ENCODE measurements at places on chromosomes 12 and 14.

- no peak for DNase-seq
These were observed 2.8 kb downstream of the RXYLT1 start for GRCh38 chr12:63782466-63782865.

- no peak for DNase-seq
These were observed 46.5 kb upstream of the ABCC9 start for GRCh38 chr12:21987755-21988154.

DNA sequence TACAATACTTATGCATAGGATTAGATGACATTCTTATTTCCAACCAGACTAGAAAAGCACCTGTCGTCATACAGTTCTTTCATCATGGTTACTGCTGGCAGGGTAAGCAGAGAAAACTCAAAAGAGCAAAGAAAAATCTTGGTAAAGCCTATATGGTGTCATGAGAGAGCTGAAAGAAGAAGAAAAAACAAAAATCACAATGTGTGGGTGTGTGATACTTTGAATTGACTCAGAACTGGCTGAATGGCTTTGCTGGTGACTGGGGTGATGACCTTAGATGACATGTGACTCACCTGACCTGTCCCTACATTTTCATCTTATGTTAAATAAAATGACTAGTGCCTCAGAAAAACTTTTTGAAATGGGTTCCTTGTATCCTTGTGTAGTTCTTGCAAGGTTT, 278.1 kb upstream of the LMO3 start:
- DNase-seq = no peak

DNA sequence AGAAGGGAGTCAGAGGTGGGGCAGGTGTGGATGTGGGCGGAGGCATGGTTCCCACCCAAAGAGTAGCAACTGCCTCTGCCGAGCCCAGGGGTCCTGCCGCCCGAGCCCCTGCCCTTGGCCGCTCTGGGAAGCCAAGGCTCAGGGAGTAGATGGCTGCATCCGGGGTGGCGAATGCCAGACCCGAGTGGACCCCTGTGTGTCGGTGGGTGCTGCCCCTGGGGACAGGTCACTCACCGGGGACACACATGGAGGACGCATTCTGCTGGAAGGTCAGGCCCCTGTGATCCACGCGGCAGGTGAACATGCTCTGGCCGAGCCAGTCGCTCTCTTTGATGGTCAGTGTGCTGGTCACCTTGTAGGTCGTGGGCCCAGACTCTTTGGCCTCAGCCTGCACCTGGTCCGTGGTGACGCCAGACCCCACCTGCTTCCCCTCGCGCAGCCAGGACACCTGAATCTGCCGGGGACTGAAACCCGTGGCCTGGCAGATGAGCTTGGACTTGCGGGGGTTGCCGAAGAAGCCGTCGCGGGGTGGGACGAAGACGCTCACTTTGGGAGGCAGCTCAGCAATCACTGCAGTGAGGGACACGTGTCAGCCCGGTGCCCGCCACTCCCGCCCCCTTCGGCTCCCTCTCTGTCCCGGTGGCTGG, 329.0 kb downstream of the TMEM121 start:
- no peak for DNase-seq

GRCh38 chr14:23696701-23697239, 60.6 kb downstream of the DHRS2 start:
- DNase-seq = no peak

DNA sequence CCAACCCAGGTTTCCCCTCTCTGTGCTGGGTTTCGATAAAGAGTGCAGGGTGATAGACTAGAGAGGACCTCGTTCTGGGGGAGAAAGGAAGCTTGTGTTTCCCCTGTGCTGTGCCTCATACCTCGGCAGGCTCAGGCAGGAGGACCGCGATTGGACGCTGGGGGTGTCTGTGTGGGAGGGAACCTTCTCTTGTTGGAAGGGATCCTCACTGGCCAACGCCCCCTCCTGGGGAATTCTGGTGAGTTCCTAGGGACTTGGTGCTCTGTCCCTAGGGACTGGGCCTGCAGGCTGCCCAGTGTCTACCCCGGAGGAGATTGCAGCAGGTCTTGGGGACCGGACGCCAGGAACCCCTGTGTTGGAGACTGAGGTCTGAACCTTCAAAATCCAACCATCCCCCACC, 157.4 kb upstream of the PRMT8 start:
- no peak for DNase-seq

DNA sequence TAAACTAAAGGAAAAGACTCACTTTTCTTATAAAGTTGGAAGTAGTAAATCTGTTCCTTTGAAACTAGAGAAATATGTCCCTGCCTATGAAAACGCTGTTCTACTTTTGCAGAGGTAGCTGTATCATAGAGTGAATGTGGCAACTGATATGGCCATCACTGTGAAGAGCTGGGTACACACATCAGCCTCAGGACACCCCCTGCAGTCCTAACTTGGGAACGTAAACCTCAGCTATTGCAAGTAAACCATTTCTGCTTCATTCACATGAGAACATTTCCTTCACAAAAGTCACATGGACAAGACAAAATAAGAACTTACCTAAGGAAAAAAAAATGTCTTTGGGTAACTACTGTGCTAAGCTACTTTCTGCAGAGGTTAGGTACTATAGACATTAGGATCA, 233.3 kb upstream of the PPFIA2 start:
- peak; percentile 40 for DNase-seq

DNA sequence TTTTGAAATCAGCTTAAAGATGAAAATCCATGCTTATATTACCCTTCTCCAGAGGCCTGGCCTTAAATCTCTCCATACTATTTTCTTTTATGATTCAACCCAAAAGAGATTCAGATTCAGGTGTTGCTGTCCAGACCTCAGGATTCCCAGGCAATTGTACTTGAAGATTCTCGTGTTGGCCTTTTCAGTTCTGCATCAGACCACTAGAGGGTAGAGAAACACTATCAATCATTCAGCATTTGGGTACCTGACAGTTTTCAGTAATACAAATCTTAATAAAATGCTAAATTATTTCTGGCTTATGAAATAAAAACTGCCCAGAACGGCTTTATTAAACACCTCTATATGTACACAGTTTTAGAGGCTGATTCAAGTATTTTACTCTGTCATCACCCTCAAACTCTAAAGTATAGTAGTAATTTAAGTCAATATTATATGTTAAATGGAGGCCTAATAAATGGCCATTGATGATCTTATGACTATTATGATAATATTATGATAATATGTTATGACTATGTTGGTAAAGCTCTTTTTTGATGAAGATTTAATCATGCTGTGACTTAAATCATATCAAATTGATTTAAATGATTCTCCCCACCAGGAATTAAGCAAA, 301.1 kb downstream of the DUSP6 start:
- peak; percentile 74 for DNase-seq

DNA sequence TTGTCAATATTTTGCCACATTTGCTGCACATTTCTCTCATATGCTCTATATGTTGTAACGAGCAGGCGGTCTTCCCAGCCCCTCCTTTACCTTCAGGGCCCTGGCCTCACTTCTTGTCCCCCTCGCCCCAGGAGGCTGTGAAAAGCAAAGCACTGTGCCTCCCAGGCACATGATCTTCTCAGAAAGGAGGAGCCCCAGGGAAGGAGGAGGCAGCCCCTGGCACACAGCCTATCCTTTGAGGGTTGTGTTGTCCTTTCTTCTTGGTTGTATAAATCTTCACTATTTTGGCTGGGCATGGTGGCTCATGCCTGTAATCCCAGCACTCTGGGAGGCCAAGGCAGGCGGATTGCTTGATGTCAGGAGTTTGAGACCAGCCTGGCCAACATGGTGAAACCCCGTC, 77.0 kb downstream of the PPP2R5C start:
- no peak for DNase-seq

- DNase-seq = no peak
These were observed 11.3 kb upstream of the SYT1 start for GRCh38 chr12:78853231-78853630.

DNA sequence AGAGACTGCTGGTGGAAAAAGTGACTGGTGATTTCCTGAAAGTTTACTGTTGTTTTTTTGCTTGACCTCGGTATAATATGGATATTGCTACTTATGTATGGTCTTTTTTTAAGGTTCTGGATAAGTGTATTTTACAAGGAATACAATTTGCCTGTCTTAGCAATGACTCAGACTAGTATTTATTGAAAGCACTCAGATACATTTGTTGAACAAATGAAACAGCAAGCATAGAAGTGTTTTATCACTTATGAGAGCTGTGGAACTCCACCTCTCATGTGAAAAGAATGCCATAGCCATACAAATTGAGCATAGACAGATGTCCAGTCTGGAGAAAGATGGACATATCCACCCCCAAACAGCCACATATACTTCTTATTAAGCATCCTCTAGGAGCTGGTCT, 340.4 kb upstream of the FBXO33 start:
- no peak for DNase-seq

DNA sequence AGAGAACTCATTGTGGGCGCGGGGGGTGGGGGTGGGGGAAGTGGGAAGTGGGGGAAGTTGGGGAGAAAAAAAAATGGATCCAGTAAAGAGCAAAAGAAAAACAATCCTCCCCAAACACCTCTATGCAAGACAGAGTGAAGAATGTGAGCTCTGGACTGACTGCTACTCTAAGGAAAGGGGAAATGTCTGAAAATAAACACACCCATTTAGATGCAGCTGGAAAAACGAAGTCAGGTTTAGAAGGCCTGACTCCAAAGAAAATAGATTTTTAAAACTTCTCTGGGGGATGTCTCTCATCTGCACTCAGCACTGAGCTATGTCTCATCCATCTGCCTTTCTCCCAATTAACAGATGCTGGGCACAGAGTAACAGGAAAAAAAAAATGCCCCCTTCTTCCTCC, 904.4 kb downstream of the GALC start:
- no peak for DNase-seq

DNA sequence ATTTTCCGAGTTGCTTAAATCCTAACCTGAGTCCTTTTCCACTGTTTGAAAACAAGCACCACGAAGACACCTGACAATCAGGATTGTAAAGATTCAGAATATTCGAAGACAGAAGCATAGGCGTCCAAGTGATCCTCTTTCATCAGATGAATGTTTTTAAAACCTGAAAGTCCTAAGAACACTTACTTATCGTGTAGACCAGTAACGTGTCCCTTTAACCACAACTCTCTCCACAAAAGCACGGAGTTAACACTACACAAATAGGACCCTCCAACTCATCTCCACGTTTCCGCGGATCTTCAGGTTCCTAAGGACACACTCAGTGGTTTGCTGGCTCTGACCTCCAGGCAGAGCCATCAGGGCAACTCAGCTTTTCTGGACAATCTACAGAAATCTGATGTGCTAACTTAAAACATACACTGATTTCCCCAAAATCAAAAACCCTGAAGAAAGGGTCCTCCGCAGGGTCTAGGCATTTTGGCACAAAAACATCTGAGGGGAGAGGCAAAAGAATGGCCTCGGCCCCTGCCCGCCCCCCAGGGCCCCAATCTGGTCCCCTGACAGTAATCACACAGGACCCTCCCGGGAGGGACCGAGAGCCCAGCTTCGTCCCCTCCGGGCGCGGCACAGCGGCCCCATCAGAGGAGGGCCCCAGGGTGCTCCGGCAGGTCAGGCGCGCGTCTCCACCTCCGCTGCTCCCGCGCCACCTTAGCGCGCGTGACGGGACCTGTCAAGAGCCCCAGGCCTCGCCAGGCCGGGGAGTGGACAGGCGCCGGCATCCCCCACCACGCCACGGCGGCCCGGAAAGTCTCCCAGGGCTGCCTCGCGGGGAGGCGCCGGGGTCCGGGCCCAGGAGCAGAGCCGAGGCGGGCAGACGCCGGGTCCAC, 925 bp downstream of the DICER1 start:
- DNase-seq = peak; percentile 36

- no peak for DNase-seq
These were observed 322.7 kb downstream of the SOX5 start for GRCh38 chr12:23626791-23627190.

DNA sequence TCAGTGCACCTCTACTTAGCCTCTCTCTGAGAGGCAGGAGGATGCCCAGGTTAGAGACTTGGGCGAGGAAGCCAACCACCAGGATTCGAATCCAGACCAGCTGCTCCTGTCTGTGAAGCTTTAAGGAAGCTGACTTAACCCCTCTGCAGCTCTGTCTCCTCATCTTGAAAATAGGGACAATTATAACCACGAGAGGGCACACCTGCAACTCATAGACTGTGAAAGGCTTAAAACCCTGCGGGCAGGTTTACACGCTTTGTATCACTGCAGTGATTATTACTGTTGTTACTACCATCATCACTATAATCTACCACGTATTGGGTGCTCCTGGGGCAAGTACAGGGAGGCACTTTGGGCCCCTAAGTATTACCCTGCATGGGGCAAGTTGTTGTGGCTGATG, 379.8 kb downstream of the VRK1 start:
- peak; percentile 33 for DNase-seq

DNA sequence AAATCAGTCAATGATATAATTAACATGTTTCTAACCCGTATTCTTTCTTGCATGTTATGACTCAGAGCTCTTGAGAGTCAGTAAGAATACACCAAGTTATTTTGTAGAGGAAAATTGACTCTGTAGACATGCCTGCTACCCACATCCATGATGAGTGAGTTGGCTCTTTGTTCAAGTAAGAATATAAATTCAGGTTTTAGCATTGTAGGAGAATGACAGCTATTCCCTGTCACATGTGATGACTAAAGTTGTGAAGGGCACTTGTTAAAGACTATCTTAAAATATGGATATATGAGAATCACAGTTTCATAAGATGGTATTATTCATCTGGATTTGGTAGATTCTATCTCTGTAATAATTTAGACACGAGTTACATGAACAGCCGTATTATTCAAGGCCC, 209.1 kb downstream of the CCDC59 start:
- DNase-seq = peak; percentile 4

DNA sequence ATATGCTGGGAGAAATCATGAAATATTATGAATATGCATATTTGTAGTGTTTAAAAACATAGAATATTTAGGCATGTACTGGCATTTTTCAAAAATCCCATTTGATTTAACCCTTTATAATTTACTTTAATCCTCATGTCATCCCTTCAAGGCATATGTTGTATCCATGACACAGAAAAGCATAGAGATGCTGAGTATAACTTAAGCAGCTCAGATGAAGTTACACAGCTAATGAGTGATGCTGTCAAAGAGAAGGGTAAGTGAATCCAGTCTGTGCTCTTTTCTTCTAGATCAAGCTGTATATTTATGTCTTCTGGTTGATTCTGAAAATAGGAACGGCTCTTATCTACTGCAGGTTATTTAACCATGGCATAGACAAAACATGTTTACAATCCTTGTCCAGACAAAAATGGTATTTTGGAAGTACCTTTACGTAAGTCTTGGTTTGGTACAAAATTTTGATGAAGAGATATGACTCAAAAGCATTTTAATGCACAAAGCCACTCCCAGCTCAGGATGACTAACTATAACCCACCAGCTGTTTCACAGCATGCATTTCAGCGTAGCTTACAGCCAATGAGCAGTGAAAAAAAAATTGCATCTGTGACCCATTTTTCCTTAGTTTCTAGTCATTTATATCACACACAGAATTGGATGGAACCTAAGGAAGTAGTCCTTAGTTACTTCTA, 201.7 kb downstream of the STXBP6 start:
- no peak for DNase-seq

GRCh38 chr14:68362846-68363245, 430.0 kb downstream of the ZFP36L1 start:
- no peak for DNase-seq
